Thoracic aorta (tissue), 2 donors: ENCODE measurements at places on chromosomes 7 and 10. TPM values are rescaled to one million over a fixed set of nuclear protein-coding genes. Genes with fewer than 3 reads are reported as not detected.
A peak's percentile ranks its signal among the peaks of the same experiment; 100 is the strongest.

CCL24 gene
- not detected for total RNA-seq

NODAL gene
- total RNA-seq, result not detected

PLEKHS1 gene
- total RNA-seq, result not detected

PTPRZ1 gene
- total RNA-seq, result 5.1 TPM

WNT8B gene
- total RNA-seq, result not detected

SEMA3C gene
- 184 TPM for total RNA-seq

CNTNAP2 gene
- total RNA-seq, result not detected

SPOCK2 gene
- 13.8 TPM for total RNA-seq

BEND7 gene
- total RNA-seq, result 38.5 TPM

CASP7 gene
- total RNA-seq, result 24.0 TPM

SYT15B gene
- 5.3 TPM for total RNA-seq

ARHGEF35 gene
- 1.1 TPM for total RNA-seq

TYW1B gene
- total RNA-seq, result 1.1 TPM

LRMDA gene
- 36.6 TPM for total RNA-seq

GALNT11 gene
- 47.7 TPM for total RNA-seq

COBL gene
- 1.4 TPM for total RNA-seq

VWA2 gene
- 0.28 TPM for total RNA-seq

- no peaks in the 10 kb centered on the region for H3K4me1 ChIP-seq
- H3K36me3 ChIP-seq, result peaks cover 26% of the 10 kb centered on the region
- H3K4me3 ChIP-seq, result no peak overlapping the region
- DNase-seq, result no peak
- H3K27me3 ChIP-seq, result no peaks in the 10 kb centered on the region
- no peak overlapping the region for H3K27ac ChIP-seq
These were observed 17.1 kb upstream of the BHLHA15 start for GRCh38 chr7:98194186-98194585.

GRCh38 chr7:22464299-22464698, 35.7 kb downstream of the STEAP1B start:
- DNase-seq, result no peak
- no peaks in the 10 kb centered on the region for H3K36me3 ChIP-seq
- H3K4me3 ChIP-seq, result no peak overlapping the region

DNA sequence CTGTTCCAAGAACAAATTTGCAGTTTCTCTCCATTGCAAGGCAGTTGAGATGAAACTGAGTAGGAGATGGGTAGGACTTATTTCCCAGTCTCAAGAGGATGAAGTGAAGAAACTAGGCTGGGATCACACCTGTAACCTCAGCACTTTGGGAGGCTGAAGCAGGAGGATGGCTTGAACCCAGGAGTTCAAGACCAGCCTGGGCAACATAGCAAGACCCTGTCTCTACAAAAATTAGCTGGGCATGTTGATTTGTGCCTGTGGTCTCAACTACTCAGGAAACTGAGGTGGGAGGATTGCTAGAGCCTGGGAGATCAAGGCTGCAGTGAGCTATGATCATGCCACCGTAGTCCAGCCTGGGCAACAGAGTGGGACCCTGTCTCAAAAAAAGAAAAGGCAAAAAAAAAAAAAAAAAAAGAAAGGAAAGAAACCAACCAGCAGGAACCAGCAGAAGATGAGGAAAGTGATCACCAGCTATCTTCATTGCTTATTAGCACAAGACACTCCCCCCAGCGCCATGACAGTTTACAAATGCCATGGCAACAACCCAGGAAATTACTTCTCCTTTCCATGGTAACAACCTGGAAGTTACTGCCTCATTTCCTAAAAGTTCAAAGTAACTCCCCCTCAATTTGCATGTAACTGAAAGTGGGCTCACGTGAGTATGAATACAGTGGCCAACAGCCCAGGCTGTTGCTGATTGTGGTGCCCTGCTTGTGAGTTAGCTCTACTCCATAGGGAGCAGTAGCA, 18.3 kb upstream of the ST8SIA6 start:
- no peak for DNase-seq
- H3K4me3 ChIP-seq, result no peak overlapping the region
- H3K4me1 ChIP-seq, result no peaks in the 10 kb centered on the region
- H3K27me3 ChIP-seq, result no peaks in the 10 kb centered on the region
- H3K36me3 ChIP-seq, result no peaks in the 10 kb centered on the region

- H3K4me3 ChIP-seq, result no peak overlapping the region
- H3K27ac ChIP-seq, result no peak overlapping the region
- no peaks in the 10 kb centered on the region for H3K36me3 ChIP-seq
- H3K4me1 ChIP-seq, result peaks cover 11% of the 10 kb centered on the region
- DNase-seq, result no peak
These were observed 271.4 kb downstream of the PARD3 start for GRCh38 chr10:34543716-34544115.

GRCh38 chr10:119516381-119517234, 25.9 kb downstream of the RGS10 start:
- no peaks in the 10 kb centered on the region for H3K27me3 ChIP-seq
- no peak overlapping the region for H3K4me3 ChIP-seq
- H3K36me3 ChIP-seq, result peaks cover 3% of the 10 kb centered on the region
- peak overlapping the region; percentile 39 for H3K27ac ChIP-seq
- no peak for DNase-seq

DNA sequence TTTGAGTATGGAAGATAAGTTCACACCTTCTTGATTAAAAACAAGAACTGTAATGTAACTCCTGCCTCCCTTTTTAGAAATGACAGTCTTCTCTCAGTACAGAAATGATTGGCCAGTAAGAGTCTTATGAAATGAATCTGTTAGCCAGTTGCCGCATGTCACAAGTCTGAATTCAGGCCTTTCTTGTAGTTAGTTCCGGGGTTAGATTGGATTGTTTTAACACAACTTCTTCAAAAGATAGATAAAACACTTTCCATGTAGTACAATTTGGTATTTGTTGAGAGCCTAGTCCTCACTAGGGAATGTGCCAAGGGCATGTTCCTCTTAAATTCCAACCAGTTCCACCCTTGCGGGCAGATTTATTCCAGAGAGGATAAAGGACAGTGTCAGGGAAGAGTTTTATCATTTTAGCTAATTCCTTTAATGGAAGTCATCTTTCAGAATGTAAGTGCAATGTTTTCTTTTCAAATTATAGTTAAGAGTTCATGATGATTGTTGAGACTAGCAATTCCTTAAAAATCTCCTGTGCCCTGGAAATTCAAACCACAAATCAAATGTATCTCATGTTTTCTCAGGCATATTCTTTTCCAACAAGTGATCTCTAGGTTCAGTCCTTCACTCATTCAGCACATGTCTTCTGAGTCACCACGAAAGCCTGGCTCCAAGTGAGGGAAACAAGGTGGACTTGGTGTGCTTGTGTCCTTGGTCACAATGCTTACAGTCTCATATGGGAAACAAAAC, 4.1 kb downstream of the FHIP2A start:
- peak overlapping the region; percentile 6 for H3K4me3 ChIP-seq
- H3K4me1 ChIP-seq, result peaks cover 49% of the 10 kb centered on the region
- H3K36me3 ChIP-seq, result no peaks in the 10 kb centered on the region
- no peak overlapping the region for H3K27ac ChIP-seq
- no peak for DNase-seq
- no peaks in the 10 kb centered on the region for H3K27me3 ChIP-seq

DNA sequence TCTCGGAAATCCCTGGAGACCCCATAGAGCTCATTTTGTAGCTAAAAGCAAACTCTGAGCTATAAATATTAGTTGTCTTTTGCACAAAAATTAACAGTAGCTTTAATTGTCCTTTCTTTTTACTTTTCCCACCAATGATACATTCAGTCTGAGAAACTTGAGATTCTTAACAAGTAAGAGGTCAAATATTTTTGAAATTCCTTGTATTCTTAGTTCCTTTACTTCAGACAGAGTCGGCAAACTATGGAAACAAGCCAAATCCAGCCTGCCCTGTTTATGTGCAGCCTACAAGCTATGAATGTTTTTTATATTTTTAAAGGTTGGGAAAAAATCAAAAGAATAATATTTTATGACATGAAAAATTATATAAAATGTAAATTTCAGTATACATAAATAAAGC, 146.6 kb downstream of the CTNNA3 start:
- no peak overlapping the region for H3K4me3 ChIP-seq
- no peaks in the 10 kb centered on the region for H3K4me1 ChIP-seq
- H3K36me3 ChIP-seq, result no peaks in the 10 kb centered on the region

- no peak for DNase-seq
- no peaks in the 10 kb centered on the region for H3K27me3 ChIP-seq
- peak overlapping the region; percentile 19 for H3K27ac ChIP-seq
- H3K4me1 ChIP-seq, result peaks cover 6% of the 10 kb centered on the region
- H3K36me3 ChIP-seq, result no peaks in the 10 kb centered on the region
These were observed 688.4 kb downstream of the REEP3 start for GRCh38 chr10:64209561-64209960.

DNA sequence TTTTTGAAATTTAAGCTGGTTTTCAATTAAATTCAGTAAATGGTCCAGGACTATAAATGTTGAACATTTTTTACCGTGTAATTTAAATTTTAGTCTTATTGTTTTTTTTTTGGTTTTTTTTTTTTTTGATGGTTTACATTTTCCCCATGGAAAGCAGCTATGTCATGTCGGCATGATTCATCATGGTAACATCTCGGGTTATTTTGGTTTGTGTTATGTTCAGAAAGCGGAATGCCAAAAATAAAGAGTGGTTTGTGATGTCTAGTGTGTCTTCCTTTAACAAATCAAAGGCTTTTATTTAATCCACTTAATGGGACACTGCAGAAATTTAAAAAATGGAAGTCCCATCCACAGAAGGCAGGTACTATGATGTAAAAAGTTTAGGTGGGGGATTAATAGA, 58.5 kb downstream of the TRUB1 start:
- no peaks in the 10 kb centered on the region for H3K36me3 ChIP-seq
- H3K27me3 ChIP-seq, result no peaks in the 10 kb centered on the region
- no peak overlapping the region for H3K4me3 ChIP-seq

- DNase-seq, result no peak
- no peak overlapping the region for H3K4me3 ChIP-seq
- no peaks in the 10 kb centered on the region for H3K4me1 ChIP-seq
- no peak overlapping the region for H3K27ac ChIP-seq
- H3K27me3 ChIP-seq, result no peaks in the 10 kb centered on the region
These were observed 78.3 kb downstream of the SLC25A40 start for GRCh38 chr7:87797798-87798403.

DNA sequence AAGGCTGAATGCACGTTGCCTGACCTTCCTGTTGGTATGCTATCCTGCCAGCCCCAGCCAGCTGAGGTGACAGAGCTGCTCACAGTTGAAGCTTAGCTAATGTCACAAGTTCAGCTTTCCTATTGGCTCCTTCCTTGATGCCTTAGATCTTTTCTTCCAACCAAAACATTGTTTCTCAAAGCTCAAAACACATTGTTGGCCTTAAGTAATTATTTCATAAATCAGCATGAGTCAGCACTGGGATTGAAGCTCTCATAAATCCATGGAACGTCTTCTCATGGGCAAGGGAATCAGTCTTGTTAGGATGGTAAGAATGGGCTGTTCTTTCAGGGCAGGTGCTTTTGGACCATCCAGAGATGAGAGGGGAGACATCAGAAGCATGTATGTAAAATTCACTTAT, 128.1 kb upstream of the SAMD8 start:
- H3K4me1 ChIP-seq, result peaks cover 35% of the 10 kb centered on the region
- no peak overlapping the region for H3K27ac ChIP-seq
- H3K36me3 ChIP-seq, result peaks cover 3% of the 10 kb centered on the region
- no peak overlapping the region for H3K4me3 ChIP-seq

DNA sequence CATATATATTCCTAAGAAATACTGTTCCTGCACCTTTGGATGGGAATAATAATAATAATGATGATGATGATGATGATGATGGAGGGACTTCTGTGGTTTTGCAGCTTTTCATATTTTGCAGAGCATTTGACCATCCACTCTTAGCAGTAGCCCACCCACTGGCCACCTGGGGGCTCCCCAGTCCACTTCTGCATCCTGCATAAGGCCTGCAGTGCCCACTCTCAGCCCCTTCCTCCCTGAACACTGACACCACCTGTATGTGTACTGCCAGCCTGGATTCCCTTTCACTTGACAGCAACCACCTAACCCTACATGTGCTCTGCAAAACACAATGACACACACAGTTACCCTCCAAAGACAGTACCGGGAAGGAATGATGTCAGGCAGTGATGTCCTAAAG, 131.4 kb downstream of the ADAM12 start:
- no peak overlapping the region for H3K27ac ChIP-seq
- H3K27me3 ChIP-seq, result no peaks in the 10 kb centered on the region
- no peak overlapping the region for H3K4me3 ChIP-seq
- no peaks in the 10 kb centered on the region for H3K36me3 ChIP-seq
- H3K4me1 ChIP-seq, result peaks cover 9% of the 10 kb centered on the region

GRCh38 chr10:79030705-79031104, 38.1 kb upstream of the ZMIZ1 start:
- H3K27ac ChIP-seq, result no peak overlapping the region
- H3K36me3 ChIP-seq, result no peaks in the 10 kb centered on the region
- H3K27me3 ChIP-seq, result no peaks in the 10 kb centered on the region
- no peaks in the 10 kb centered on the region for H3K4me1 ChIP-seq

- H3K27ac ChIP-seq, result peak overlapping the region; percentile 88
- peak; percentile 36 for DNase-seq
- no peaks in the 10 kb centered on the region for H3K36me3 ChIP-seq
- H3K4me1 ChIP-seq, result peaks cover 43% of the 10 kb centered on the region
- H3K4me3 ChIP-seq, result no peak overlapping the region
These were observed 77.0 kb downstream of the PFKFB3 start for GRCh38 chr10:6279540-6280267.

- H3K27ac ChIP-seq, result no peak overlapping the region
- no peaks in the 10 kb centered on the region for H3K4me1 ChIP-seq
- H3K36me3 ChIP-seq, result no peaks in the 10 kb centered on the region
- H3K27me3 ChIP-seq, result no peaks in the 10 kb centered on the region
- no peak for DNase-seq
- no peak overlapping the region for H3K4me3 ChIP-seq
These were observed 87.8 kb upstream of the DKK1 start for GRCh38 chr10:52226197-52226847.

GRCh38 chr7:48245751-48246472, 74.7 kb downstream of the ABCA13 start:
- no peak overlapping the region for H3K4me3 ChIP-seq
- no peaks in the 10 kb centered on the region for H3K4me1 ChIP-seq
- no peaks in the 10 kb centered on the region for H3K36me3 ChIP-seq
- DNase-seq, result no peak
- no peak overlapping the region for H3K27ac ChIP-seq

DNA sequence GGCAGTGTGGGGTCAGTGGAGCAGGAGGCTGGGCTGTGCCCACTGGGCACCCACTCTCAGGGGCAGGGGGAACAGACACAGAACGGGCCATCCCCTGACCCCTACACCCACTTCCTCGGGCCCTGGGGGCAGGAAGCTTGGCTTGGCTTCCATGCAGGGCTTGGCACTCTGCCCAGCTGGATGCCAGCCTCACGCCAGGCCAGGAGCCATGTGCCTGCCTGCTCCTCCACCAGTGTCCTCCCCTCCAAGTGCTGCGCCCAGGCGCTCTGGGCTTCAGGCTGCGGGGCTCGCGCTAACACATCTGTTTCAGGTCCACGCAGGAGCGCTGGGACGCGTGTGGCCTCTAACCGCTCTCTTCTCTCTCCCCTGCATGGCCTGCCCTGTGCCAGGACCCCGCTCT, 12.7 kb downstream of the LDB3 start:
- H3K27ac ChIP-seq, result peak overlapping the region; percentile 71
- H3K4me3 ChIP-seq, result no peak overlapping the region
- peaks cover 82% of the 10 kb centered on the region for H3K4me1 ChIP-seq
- DNase-seq, result no peak
- H3K27me3 ChIP-seq, result no peaks in the 10 kb centered on the region

GRCh38 chr7:18425227-18425626, 70.3 kb upstream of the HDAC9 start:
- H3K4me1 ChIP-seq, result peaks cover 13% of the 10 kb centered on the region
- H3K27me3 ChIP-seq, result no peaks in the 10 kb centered on the region
- H3K36me3 ChIP-seq, result no peaks in the 10 kb centered on the region
